NCI-H1105 (cell line): ENCODE measurements at places on chromosomes 1 and 21.

DNA sequence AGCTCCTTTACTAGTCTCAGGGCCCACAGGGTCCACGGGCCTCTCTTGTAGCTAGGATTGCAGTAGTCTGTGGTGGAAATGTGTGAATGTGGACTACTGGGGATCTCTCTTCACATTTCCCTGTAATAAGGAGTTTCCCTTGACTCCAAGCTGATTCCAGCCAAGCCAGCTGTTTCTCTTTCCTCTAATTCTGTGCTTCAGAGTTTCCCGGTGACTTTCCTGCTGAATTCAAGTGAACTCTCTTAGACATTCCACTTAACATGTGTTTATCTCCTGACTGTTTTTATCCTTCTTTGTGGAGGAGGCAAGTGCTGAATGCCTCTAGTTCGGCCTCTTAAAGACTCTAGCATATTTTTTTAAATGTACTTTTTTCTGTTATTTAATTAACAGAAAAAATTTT is 354.0 kb upstream of the RGS18 start:
- no peak for DNase-seq

DNA sequence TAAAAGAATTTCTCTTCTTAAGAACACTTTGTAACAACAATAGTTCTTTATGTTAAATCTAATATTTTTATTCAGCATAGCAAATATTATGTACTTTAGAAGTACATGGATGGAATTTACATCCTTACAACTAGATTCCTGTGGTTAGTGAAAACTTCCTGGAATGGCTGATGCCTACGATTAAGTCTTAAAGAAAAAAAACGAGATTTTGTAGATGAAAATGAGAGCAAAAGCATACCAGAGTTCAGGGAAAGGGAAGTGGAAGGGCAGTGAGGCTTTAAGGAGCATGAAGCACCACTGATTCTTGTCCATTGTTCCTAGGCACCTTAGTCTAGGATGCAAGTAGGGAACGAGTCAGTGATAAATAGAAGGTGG is 26.7 kb downstream of the CFH start:
- DNase-seq = no peak

DNA sequence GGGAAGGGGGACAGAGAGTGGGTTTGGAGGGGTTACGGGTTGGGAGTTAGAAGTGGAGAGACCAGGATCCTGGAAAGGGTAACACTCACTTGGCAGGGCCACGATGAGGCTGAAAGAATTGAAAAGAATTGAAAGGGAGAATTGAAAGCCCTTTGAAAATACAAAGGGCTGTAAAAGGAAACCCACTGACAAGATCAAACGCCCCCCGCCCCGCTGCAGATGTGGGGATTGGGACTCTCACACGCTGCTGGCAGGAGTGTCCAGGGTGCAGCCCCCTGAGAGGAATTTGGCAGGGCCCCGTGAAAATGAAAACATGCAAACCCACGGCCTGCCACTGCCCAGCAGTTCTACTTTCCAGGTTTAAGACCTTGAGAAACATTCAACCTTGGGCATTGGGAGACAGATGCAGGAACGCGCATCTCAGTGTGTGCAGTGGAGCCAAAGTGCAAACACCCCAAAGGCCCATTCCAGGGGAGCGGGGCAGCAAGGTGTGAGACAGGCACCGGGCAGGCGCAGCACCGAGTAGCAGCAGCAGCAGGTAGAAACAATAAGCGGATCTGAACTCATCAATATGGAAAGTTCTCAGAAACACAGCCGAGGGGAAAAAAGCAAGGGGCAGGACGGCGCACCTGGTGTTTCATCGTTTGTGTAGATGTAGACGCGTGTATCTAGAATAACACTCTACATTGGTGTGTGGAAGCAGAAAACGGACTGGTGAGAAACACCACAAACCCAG is 8.3 kb upstream of the TNFRSF1B start:
- DNase-seq = no peak

- DNase-seq = peak; percentile 8
Observed at GRCh38 chr1:150420560-150421265, 56.8 kb downstream of the RPRD2 start.

GRCh38 chr1:35316264-35316663 is 47.8 kb downstream of the ZMYM4 start:
- no peak for DNase-seq

DNA sequence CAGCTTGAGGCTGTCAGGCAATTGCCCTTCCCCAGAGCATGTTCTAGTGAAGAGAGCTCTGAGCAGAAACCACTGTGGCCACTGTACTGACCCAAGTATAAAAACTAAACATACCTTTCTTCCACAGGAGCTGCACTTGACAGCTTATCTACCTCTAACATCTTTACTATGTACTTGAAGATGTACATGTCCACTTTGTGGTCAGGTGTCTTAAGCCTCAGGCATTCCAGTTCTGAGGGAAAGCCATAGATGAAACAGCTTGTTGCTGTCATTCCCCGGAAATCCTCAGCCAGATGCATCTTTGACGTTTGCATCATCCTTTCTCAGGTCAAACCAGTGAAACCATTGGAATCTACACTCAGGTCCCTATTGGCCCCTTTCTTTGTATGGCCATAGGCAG is 70.4 kb downstream of the CHRM3 start:
- DNase-seq = no peak

DNA sequence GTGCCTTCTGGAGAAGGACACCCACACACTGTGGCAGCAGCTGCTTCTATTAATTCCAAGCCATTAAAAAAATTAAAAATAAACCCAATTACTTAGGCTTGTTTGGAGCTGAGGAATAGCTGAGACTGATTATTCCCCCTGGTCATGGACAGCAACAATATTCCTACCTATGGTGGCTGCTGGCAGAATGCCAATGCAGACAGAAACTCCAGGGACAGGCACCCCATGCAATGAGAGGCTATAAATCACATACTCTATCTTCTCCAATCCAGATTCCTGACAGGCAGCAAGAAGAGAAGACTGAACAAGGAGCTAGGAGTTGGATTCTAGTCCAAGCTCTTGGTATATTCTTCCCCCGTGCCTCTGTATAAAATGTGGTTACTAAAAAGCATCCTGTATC is 275.4 kb upstream of the BEND5 start:
- peak; percentile 87 for DNase-seq

- no peak for DNase-seq
Observed at GRCh38 chr1:152520561-152521090, 6.3 kb downstream of the CRCT1 start.

DNA sequence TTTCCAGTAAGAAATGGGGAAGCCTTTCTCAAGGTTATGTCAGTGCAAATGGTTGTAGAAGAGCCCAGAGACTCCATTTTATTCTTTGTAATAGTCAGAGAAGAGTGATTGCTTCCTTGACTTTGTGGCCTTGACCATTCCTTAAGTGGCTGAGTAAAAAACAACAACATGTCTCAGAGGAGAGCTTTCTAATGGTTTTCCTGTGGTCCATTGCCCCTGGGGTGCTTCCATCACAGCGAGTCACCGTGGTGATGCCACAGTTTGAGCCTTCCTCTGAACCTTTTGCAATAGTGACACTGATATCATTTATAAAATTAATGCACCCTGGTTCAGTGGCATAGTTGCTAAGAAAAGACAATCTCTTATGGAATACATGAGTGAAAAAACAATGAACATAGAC is 38.6 kb downstream of the PAPPA2 start:
- no peak for DNase-seq
